ENCODE measurements at places on chromosomes 13 and 19.

DNA sequence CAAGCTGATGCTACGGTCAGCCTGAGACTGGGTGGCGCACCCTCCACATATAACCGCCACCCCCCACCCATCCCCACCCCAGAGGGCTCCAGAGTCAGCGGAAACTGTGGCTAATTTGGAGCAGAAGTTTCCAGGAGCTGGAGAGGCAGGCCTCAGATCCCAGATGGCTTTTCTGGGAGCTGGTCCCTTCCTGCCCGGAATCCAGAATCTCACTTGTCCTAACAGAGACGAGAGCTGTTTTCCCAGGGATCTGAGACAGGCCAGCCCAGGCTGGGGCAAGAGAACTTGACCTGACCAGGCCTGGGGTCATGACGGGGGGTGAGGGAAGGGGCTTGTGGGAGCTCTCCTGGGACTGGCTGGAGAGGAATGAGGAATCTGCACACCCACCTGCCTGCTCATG lies 6.5 kb downstream of the EPHX3 start:
- no peak for DNase-seq

DNA sequence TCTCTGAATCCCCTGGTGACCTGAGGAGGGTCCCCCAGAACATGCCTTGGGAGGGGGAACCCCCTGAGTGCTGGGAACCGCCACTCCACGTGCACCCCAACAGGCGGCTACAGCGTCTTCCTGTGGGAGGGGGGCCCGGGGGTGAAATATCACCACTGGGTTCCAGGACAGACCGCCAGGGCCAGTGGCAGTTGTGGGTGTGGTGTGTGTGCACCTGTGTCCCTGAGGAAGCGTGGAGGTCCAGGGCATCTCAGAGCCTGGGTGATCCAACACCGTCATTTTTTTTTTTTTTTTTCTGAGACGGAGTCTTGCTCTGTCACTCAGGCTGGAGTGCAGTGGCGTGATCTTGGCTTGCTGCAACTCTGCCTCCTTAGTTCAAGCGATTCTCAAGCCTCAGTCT lies 4.2 kb downstream of the ADGRE5 start:
- DNase-seq = no peak

DNA sequence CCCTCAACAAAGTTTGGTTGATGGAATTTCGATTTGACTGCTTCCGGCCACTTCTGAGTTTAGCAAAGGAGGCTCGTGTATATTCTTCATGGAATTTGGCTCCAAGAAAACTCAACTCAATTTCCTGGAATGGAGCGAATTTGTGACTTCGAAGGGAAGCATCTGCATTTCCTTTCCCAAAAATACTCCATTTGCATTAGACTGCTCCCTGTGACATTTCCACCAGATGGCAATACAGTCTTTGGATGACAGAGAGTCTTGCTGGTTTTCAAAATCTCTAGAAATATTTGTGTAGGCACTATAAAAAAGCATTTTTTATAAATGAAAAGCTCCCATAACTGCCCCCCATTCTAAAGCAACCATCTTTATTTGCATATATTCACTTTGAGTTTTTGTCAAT lies 4.1 kb downstream of the C1QTNF9 start:
- no peak for DNase-seq

DNA sequence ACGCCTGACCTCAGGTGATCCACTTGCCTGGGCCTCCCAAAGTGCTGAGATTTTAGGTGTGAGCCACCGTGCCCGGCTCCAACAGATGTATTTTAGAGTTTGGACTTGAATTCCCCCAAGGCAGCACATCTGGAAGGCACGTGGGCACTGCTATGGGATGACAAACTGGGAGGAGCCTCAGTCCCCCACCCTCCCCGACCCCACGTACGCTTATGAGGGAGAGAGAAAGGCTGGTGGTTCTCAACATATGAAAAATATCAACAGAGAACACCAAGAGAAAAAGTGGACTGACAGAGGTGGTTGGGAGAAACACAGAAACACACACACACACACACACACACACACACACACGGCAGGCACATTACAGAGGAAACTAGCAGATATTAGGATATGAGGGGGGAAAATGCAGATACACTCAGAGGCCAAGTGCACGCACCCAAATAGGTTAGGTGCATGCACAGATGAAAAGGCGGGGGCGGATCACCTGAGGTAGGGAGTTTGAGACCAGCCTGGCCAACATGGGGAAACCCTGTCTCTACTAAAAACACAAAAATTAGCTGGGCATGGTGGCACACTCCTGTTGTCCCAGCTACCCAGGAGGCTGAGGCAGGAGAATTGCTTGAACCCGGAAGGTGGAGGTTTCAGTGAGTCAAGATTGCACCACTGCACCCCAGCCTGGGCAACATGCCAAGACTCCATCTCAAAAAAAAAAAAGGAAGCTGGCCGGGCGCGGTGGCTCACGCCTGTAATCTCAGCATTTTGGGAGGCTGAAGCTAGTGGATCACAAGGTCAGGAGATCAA lies 3.2 kb downstream of the STX10 start:
- no peak for DNase-seq

GRCh38 chr13:109778102-109778542 lies 8.3 kb downstream of the IRS2 start:
- peak; percentile 54 for DNase-seq

- no peak for DNase-seq
Measured at GRCh38 chr19:37468961-37469777, at the start of gene ZNF570. ZNF570 (plus strand) TSS chr19:37469356; CDS start chr19:37470355, 999 bp downstream.

DNA sequence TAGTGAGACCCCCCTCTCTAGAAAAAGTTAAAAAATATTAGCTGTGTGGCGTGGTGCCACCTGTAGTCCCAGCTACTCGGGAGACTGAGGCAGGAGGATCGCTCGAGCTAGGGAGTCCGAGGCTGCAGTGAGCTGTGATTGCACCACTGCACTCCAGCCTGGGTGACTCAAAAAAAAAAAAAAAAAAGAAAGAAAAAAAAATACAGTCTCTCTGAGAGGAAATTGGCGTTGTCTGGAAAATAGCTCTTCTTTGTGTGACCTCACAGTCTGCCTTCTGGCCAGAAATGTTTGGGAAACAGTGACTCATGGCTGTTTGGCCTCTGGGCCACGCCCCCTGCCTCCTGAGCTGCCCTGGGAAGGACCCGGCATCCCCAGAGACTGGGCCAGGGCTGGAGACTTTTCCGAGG lies 10.7 kb downstream of the MARCHF2 start:
- DNase-seq = no peak

DNA sequence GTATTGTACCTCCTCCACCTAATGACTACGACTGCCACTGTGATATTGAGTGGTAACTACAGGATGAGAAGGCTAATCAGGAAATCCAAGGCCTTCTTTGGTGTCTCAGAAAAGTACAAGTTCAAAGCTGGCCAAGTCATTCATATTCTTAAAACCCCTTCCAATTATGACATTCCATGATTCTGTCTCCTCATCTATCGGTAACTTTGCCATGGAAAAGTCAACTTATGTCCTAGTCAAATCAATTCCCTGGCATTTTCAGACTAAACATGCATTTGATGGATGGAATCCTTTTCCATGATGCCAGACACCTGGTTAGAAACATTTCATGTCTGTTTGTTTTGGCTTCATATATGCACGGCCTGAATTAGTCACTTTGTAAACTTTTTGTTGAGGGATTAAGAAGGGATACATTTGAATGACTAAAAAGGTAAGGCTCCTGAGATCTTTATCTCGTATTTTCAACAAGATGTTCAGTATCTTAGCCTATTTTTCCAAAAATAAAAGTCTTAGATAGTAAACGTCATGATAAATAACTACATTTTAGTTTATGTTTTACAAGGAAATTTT lies 186.5 kb downstream of the NHLRC3 start:
- DNase-seq = no peak

GRCh38 chr13:34637636-34638035 lies 304.4 kb upstream of the NBEA start:
- DNase-seq = no peak

DNA sequence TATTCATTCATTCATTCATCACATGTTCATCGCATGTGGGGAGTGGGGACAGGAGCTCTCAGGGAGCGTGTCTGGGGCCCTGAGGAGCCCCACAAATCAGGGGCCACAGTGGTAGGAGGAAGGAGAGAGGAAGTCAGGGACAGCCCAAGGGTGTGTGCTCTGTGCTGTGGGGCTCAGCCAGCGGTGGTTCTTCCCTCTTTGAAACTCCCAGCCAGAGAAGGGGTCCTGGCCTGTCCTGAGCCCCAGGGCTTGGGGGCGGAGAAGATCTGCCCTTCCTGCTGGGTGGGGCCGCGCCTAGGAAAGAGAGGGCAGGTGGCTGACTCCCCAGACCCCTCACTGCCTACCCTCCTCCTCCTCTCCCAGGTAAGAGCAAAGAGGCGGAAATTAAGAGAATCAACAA lies 14.6 kb downstream of the AP2A1 start:
- DNase-seq = no peak

GRCh38 chr13:25923217-25924085 lies 128.4 kb downstream of the SHISA2 start:
- no peak for DNase-seq

DNA sequence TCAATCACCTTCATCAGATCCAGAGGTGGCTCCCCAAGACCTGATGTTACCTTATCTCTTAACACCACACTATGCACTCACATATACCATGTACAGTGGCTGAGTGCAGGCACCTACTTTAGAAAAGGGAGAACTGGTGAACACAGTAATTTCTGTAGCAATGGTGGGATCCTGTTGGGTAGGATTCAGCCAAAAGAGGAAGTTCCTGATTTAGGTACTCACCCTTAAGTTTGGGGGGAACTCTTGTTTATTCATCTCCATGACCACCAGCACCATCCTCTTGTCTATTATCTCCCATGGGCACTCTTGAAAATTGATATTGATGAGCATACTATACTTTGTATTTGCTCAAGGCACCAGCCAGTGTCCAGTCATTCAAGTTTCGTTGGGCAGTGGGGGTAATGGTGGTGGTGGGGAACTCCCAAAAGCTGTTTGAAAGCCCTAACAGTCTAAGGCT lies 324.4 kb downstream of the LMO7 start:
- DNase-seq = no peak

GRCh38 chr19:50558449-50558848 lies 9.8 kb downstream of the LRRC4B start:
- no peak for DNase-seq

GRCh38 chr13:39159393-39159792 lies 121.1 kb downstream of the NHLRC3 start:
- no peak for DNase-seq

GRCh38 chr19:12930002-12930645 lies 3.4 kb downstream of the FARSA start:
- DNase-seq = no peak

GRCh38 chr19:46179076-46179759 lies 31.2 kb downstream of the IGFL2 start:
- no peak for DNase-seq

Data from MM.1S (cell line).